ENCODE measurements at places on chromosomes 7 and 10.
A peak's percentile ranks its signal among the peaks of the same experiment; 100 is the strongest.

DNA sequence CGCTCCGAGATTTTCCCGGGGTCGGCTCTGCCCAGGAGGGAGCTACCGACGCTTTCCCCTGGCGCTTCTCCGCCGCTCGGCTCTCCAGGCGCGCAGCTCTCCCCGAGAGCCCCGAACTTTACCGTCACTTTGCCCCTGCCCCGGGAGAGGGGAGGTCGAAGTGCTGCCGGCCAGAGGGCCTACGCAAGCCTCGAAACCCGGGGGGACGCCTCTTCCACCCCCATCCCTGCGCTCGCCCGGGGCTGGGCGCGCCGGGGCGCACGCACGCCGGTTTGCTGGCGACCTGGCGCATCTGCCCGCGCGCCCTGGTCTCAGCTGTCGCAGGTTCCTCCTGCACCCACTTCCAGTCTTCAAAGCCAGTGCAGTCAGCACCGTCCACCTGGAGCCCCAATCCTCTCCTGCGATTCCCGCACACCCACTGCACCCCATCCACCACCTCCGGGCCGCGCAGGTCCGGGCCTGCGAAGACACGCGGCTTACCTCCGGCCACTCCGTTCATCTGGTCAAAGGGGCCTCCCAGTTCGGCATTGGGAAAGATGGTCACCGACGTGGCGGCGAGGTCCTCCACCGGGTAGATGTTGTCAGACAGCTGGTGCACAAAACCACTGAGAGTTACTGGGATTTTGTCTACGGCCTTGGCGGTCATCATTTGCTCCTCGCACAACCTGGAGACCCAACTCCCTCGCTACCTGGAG lies 638 bp downstream of the EGR2 start:
- no peak for DNase-seq

GRCh38 chr10:96913906-96914305 lies 81.8 kb downstream of the LCOR start:
- DNase-seq: no peak

DNA sequence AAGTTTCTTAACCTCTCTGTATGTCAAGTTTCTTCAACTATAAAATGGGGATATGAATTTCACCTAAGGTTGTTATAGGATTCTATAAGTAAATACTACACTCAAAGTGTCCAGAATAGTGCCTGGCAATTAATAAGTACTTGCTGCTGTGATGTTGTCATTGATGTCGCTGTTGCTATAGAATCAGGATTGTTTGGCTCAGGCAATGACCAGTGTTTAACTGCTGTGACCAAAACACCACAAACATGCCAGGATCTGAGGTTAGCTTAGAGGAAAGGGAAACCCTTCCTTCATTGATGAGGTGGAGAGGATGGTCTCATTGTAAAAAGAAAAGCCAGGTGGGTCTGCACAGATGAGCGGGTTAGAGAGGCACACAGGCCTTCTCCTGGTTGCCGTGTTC lies 223.1 kb upstream of the INHBA start:
- no peak for DNase-seq

GRCh38 chr10:132814469-132814856 lies 28.5 kb upstream of the NKX6-2 start:
- DNase-seq: no peak

DNA sequence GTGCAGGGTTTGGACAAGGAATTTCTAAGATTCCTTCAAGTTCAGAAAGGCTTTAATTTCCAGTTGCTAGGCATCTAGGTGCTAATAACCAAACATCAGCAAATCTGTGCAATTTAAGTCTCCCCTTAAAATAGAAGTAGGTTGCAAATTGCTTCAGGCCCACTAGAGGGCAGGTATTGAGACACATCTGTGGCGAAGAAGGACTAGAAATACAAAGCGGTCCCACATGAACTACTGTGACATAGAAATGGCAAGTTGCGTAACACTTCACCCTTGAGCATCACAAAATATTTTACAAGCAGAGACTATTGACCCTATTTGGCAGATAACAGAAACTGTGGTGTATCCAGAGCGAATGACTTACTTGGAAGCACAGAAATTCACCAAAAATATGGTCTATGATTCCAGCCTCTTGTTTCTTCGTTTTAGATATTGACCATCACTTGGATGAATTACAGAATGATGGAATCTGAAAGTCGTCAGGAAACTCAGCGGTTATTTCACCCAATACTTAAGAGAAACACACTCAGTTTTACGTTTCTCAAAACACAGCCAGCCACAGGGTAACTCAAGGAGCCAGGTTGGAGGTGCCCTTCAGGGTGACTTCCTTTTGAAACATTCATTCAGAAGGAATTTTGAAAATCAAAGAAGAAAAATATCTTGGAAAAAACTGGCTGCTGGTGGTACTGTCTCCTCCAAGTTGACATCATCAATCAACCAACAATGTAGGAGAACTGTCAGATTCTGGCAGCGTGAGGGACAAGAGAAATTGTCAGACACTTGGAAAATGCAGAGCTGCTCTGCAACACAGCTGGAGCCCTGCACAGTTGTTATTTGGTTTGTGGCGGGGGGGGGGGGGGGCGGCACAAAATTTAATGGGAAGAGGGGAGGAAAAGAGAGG lies 256.3 kb upstream of the MINDY3 start:
- no peak for DNase-seq

DNA sequence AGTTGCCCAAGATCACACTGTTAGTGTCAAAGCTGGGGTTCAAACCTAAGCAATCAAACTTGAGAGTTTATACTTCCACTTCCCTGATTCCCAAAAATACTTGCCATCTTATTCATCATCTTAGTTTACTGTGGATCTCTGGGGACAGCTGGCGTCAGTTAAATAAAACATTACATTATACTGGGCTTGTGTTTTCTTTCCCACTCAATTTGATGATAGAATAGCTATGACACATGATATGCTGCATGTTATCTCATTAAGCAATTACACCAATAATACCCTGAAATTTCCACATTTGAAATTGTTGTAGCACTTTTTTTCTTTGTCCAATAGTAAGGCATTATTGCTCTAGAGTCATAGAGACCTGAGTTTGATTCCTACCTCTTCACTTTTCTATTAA lies 62.9 kb upstream of the MXI1 start:
- DNase-seq: no peak

DNA sequence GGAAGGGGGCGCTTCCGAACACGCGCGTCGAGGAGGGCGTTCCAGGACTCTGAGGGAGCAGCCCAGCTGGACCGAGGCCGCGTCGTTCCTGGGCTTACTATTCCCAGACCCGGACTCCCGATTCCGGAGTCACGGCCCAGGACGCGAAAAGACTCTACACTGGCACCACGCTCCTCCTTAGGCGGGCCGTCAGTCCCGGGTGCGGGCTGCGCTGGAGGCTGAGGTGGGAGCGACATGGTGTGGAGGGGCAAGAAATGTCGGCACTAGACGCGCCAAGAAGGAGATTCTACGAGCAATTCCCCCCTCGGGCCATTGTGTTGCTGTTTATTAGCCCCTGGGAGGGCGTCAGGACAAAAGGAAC lies 584 bp upstream of the RUNDC3B start:
- DNase-seq: peak; percentile 47

- no peak for DNase-seq
Measured at GRCh38 chr10:61828034-61828433, 73.5 kb upstream of the ARID5B start.

- no peak for DNase-seq
Measured at GRCh38 chr7:155901176-155901575, 88.9 kb upstream of the SHH start.

GRCh38 chr10:43078986-43079273 lies 2.1 kb downstream of the RET start:
- DNase-seq: peak; percentile 87

DNA sequence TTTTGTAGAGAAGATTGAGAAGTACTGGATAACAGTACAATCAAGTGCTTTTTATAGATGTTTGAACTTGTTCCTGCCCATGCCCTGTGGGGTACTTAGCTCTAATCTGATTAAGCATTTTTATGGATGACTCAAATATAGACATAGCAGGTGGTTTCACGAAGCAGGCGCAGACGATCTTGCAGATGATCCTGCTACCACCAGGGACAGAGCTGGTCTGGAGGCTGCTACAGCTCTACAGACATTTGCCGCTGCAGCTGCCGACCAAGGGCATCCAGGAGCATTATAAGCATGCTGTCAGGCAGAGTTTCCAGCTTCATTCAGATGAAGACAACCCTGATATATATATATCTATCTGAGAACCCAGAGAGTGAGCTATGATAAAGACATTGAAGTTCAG lies 650.4 kb downstream of the NXPH1 start:
- DNase-seq: peak; percentile 87

DNA sequence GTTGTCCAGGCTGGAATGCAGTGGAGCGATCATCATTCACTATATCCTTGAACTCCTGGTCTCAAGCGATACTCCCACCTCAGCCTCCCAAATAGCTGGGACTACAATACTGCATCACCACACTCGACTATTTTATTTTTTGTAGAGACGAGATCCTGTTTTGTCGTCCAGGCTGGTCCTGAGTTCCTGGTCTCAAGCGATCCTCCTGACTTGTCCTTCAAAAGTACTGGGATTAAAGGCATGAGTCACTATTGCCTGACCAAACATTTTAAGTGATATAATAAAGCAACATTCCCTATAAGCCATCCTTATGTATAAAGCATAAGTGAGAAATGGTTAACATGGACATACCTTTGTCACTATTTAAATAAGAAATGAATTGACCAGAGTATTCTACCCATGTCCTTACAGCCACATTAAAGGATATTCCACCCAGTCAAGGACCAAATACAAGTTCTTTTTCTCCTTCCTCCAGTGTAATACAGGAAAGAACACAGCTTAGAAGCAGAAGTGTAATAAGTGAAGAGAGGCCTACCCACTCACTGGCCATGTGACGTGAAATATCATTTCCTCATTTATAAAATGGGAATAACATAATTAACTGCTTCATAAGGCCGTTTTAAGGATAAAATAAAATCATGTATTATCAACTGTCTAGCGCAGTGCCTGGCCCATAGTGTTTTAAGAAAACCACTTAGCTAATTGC lies 82.0 kb downstream of the DOCK4 start:
- DNase-seq: no peak

DNA sequence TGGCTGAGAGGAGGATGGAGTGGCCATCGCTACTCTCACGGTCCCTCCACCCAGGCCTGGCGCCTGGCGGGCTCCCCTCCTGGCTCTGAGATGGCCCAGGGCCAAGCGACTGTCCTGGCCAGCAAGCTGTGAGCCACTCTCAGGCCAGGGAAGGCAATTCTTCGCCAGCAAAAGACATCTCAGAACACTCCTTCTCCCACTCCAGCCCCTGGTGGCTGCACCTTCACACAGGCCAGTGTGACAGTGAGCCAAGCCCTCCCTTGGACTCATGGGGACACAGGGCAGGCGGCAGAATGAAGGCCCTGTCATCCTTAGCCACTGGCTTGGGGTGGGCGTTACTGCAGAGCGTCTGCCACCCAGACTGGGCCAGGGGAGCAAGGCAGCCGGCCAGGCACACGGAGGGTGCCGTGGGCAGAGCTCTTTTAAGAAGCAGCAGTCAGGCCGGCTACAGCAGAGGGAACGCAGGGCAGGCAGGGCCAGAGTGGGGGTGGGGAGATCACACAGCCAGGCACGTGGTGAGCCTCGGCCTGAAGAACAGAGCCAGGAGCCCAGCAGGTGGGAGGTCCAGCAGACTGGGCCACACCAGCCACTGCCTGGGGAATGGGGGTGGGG lies 14.4 kb downstream of the STK32C start:
- peak; percentile 48 for DNase-seq

GRCh38 chr7:159211540-159212182 lies 67.0 kb upstream of the VIPR2 start:
- DNase-seq: peak; percentile 38

- DNase-seq: no peak
Measured at GRCh38 chr7:94064541-94065191, 60.5 kb upstream of the BET1 start.

GRCh38 chr10:111392910-111393309 lies 316.1 kb downstream of the ADRA2A start:
- DNase-seq: no peak

DNA sequence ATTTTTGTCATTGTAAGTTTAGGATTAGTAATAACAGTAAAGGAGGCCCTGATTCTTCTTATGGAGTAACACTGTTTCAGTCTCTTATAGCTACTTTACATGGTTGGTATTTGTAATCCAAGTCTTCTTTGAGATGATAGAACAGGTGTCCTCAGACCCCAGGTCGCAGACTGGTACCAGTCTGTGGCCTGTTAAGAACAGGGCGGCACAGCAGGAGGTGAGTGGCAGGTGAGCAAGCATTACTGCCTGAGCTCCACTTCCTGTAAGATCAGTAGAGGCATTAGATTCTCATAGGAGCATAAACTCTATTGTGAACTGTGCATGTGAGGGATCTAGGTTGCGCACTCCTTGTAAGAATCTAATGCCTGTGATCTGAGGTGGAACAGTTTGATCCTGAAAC lies 77.3 kb downstream of the STK31 start:
- no peak for DNase-seq

DNA sequence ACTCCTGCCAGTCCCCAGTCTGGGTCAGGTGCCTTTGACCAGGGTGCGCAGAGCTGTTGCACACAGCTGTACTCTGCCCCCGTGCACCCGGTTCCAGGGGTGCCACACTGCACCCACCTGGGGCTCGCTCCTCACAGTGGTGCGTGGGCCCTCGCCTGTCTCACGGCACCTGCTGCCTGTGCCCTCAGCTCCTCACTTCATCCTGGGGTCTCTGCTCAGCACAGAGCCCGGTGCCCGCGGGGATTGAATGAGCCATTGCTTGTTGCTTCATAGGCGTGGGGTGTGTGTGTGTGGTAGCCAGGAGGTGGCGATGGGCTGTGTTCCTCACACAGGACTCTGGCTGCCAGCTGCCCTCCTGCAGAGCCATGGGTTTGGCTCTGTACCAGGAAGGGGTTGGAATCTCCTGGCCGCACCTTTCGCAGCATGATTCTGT lies 18.5 kb downstream of the EIF3B start:
- DNase-seq: no peak

DNA sequence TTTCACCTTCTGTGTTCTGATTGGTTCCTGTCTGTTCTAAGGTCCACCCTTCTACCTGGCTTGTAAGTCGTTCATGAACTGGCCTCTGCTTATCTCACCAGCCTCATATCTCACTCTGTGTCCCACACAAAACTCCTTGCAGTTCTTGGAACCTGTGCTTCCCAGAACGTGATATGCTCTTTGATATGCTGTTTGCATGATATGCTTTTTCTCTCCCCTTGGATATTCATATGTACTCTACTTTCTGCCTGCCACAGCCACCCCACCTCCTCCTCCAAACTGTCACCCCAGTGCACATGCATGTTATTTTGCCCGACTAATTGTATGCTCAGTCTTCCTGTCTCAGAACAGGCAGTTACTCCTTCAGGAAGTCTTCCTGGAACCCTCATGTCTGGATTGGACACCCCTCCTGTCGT lies 1.9 kb upstream of the ITPRIP start:
- DNase-seq: no peak
